ENCODE measurements at places on chromosomes 16 and 17.

GRCh38 chr17:12519956-12520594 is 145.6 kb upstream of the MYOCD start:
- DNase-seq: no peak

DNA sequence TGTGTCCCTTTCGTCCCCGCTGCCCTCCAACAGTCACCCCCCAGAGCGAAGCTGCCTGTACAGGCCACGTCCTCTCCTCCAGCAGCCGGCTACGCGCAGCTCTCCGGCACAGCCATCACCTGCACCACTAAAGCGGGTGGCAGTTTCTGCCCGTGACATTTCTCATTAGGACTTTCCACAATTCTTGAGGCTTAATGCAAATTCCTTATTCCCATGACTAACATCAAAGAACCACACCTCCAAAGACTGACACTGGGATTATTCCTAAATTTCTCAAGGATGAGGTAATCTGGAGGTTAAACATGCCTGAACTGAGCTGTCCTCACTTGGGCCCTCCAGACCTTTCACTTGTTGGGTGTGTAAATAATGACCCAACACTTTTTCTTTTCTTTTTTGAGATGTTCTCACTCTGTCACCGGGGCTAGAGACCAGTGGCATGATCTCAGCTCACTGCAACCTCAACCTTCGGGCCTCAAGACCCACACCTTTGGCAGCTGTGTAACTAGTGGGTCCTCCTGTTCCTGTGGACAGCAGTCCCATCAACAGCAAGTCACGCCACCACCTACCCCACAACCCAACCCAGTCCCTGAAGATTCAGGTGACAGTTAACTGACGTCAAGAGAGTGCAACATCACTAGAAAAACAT is 11.7 kb downstream of the ANKRD11 start:
- DNase-seq: peak; percentile 37

GRCh38 chr17:17871913-17872312 is 35.1 kb upstream of the SREBF1 start:
- DNase-seq: no peak

DNA sequence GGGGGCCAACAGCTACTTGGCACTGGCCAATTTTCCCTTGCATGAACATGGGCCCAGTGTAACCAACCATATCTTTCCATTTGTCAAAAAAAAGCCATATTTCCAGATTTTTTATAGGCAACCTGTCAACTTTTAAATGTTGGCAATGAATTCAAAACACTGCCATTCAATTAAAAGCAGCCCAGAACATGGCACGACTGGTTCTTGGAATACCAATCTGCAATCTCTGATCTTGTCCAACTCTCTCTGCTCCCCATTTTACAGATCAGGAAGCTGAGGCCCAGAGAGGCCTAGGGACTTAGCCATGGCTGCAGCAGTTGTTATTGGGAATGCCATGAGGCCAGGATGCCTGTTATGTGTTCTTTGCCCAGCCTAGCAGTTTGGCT is 8.9 kb upstream of the MEOX1 start:
- DNase-seq: no peak

GRCh38 chr17:71118039-71118438 is 948.7 kb downstream of the KCNJ2 start:
- DNase-seq: no peak

DNA sequence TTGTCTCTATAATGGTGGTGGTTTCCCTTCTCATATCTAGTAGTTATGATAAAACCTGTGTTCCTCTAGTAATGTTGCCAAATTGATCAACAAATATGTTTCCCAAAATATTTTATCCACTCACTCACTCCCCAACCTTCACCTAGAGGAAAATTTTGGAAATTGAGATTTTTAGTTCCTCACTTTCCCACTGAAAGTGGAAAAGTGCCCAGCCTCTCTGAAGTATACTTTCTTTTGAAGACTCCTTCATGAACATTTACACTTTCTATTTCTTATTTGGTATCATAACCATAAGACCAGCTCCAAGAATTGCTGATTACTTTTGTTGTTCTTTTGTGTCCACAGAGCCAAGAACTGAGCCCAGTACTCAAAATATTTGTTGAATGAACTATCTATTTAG is 5.1 kb upstream of the CENPV start:
- no peak for DNase-seq

- no peak for DNase-seq
Measured at GRCh38 chr17:9370467-9370866, 205.2 kb downstream of the STX8 start.

DNA sequence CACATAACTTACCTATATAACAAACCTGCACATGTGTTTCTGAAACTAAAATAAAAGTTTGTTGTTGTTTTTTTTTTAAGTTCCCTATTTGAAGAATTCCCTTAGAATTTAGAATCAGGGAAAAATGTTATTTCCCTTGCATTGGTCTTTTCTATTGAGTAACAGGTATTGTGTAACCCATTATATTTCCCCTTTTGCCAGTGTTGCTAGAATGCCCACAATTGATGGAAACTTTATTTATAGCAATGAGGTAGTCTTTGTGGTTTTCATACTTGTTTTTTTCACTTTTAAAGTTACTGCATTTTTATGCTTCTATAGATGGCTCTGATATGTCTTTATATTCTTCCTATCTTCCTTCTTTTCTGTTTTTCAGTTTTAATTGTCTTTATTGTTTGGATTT is 3.9 kb downstream of the NLRP1 start:
- no peak for DNase-seq

DNA sequence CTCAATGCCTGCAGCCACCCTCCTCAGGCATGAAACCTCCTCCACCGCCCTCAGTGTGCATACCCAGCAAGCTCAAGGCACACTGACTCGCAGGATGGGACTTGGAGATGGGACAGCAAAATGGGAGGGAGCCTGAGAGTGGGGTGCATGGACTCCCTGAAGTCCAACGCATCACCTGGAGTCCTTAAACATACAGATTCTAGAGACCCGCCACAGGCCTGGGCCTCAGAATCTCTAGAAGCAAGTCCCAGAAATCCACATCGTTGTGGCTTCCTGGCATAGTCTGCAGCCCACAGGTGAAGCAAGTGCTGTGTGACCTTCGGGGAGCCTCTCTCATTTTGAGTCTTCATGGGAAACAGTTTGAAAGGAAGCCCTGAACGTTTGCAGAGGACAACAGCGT is 3.6 kb upstream of the TBX21 start:
- DNase-seq: peak; percentile 7

GRCh38 chr16:64826374-64826773 is 295.5 kb downstream of the CDH11 start:
- no peak for DNase-seq

- DNase-seq: no peak
Measured at GRCh38 chr16:80460988-80461387, 79.8 kb upstream of the DYNLRB2 start.

DNA sequence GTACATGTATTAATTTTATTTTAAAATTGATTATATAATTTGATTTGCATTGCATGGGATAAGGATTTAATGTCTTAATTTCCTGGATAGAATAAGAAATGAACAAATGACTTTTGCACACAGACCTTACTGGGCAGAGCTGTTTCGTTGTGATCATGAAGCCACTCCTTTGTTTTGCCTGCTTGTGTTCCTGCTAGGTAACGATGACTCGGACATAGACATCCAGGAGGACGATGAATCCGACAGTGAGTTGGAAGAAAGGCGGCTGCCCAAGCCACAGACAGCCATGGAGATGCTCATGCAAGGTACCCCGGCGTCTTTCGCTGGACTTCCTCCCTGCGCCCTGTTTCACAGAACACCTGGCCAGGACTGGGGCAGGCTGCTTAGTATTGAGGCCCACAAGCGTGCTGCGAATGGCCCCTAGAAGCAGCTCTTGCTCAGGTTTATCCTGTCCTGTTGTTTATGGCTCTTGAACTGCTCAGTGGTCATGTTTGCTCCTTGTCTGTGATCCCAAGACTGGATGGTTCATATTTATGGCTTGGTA is 29.6 kb downstream of the CLUAP1 start:
- DNase-seq: no peak

DNA sequence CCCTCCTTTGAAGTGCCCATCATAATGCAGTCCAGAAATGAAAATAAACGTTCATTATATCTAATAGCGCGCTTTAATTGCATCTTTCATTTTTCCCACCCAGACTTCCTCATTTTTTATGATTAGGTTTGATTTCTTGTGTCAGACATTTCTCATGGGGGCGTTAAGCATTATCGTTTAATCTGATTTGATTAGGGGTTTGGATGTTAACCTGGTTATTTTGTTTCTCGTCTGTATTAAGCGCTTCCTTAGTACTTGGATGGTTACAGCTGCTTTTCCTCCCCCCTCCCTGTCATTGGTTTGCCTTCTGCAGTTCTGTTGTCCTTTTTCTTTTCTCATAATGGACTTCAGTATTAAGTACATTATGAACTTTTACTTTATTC is 540 bp downstream of the MFSD11 start:
- no peak for DNase-seq

DNA sequence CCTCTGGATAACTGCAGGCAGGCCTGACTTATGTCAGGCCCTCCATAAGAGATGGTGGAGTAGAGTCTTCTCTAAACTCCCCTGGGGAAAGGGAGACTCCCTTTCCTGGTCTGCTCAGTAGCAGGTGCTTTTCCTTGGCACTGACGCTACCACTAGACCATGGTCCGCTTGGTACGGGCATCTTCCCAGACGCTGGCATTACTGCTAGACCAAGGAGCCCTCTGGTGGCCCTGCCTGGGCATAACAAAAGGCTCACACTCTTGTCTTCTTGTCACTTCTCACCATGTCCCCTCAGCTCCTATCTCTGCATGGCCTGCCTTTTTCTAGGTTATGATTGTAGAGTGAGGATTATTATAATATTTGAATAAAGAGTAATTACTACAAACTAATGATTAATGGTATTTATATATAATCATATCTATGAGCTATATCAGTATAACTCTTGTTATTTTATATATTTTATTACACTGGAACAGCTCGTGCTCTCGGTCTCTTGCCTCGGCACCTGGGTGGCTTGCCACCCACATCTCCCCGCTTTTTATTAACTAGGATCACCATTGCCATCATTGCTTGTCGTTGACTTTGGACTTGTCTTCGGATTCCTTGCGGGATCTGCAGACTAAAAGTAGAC is 59.8 kb upstream of the ARL4D start:
- DNase-seq: peak; percentile 83

GRCh38 chr17:9937241-9937761 is 32.2 kb upstream of the RCVRN start:
- DNase-seq: no peak

DNA sequence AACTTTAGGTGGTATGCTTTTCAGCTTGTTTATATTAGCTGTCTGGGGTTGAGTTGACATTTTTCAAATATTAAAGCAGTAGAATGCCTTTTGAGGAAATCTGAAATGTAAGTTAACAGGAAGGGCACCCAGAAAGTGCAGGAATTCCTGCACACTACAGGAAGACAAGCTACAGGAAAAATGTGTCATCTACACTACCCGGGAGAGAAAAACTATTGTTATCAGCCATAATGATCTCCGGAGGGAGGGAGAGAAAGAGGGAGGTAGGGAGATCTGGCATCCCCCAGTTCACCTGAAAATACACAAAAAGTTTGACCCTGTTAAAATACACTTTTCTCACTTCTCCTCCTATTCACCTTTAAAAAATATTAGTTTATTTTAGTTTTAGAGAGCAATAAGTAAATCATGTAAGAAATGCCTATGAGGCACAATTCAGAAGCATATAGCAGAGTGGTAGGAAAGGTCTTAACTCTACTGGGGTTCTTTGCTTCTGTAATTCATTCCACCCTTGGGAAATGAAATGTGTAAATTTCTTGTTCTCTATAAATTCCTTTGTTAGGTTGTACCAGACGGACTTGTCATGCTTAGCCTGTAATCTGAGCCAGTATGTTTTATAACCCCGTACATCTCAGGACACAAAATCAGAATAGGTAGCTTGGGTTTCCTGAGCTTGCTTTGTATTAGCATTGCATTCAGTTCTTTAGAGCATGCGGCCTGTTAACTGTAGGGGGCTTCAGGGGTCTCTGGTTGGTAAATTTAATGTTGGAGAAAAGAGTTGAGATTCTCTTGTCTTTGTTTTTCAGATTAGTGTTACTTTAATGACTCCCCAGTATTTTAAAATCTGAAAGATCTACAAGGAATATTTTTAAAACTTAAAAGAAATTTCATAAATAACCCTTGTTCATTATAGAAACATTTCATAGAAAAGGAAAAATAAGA is 3.3 kb downstream of the MAP2K6 start:
- no peak for DNase-seq

- no peak for DNase-seq
Measured at GRCh38 chr17:55430541-55431288, 9.1 kb upstream of the MMD start.

DNA sequence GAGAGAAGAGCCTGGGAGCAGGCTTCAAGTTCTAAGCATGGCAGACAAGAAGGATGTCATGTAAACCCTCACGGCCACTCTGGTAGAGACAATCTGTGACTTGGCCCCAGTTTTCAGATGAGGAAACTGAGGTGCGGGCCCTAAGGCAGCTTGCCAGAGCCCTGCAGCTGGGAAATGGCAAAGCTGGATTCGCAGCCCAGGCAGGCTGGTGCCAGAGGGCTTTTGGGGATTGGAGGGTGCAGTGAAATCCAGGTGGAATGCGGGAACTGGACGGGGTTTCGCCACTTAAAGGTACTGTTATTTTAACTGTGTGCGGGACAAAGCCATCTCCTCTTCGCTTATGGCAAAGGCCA is 477 bp upstream of the OSGIN1 start:
- DNase-seq: no peak

DNA sequence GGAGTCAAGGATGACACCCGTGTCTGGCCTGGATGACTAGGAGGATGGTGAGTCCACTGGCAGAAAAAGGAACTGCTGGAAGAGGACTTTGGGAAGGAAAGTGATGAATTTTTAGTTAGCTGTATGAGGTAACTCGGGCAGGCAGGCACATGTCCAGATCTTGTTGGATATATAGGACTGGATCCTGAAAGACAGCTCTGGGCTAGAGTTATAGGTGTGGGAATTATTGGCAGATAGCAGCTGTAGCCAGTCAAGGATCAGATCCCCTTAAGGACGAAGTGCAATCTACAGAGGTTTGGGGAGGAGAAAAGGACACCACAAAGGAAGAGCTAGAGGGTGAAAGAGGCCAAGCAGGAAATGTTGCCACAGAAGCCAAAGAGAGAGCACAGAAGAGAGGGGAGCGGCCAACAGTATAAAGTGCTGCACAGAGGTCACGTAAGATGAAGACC is 10.1 kb downstream of the CYB5D1 start:
- DNase-seq: no peak

- DNase-seq: no peak
Measured at GRCh38 chr16:25823891-25824290, 132.1 kb downstream of the HS3ST4 start.

DNA sequence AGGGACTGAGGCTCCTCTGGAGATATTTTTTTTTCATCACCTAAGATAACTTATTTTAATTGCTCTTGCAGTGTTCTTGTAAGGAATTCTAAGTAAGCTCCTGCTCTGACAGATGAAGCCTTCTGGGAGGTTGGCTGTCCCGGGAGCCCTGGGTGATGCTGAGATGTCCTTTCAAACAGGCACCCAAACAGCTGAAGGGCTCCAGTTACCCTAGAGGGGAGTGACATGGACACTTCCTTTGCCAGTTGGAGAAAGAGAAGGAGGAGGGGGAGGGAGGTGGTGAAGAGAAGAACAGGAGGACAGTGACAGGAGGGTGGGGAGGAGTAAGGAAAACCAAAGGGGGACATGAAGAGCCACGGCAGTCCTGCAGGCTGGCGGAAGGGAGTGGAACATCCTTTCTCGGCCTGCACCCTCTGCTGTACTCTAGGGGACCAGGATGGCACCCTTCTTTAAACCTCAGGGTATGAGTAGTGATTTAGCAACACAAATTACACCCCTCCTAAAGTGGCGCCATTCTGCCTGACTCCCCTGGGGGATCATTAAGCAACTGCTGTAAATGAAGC is 51.8 kb downstream of the MYH3 start:
- DNase-seq: no peak

- no peak for DNase-seq
Measured at GRCh38 chr17:28749516-28750177, 5.8 kb downstream of the TRAF4 start.

All from activated CD8-positive, alpha-beta T cell treated with anti-CD3 and anti-CD28 coated beads for 36 hours (primary cell).